ENCODE measurements at places on chromosomes 7 and 10.
A peak's percentile ranks its signal among the peaks of the same experiment; 100 is the strongest.

- DNase-seq, result no peak
Measured at GRCh38 chr7:37916673-37917660, at the start of gene SFRP4. SFRP4 (minus strand) TSS chr7:37916817; CDS start chr7:37916537, 280 bp downstream.

- no peak for DNase-seq
Measured at GRCh38 chr7:101537935-101538595, 91.0 kb downstream of the MYL10 start.

GRCh38 chr7:16795624-16796023 is 9.2 kb downstream of the AGR2 start:
- no peak for DNase-seq

GRCh38 chr10:102409604-102410428 is 8.8 kb downstream of the PSD start:
- no peak for DNase-seq

DNA sequence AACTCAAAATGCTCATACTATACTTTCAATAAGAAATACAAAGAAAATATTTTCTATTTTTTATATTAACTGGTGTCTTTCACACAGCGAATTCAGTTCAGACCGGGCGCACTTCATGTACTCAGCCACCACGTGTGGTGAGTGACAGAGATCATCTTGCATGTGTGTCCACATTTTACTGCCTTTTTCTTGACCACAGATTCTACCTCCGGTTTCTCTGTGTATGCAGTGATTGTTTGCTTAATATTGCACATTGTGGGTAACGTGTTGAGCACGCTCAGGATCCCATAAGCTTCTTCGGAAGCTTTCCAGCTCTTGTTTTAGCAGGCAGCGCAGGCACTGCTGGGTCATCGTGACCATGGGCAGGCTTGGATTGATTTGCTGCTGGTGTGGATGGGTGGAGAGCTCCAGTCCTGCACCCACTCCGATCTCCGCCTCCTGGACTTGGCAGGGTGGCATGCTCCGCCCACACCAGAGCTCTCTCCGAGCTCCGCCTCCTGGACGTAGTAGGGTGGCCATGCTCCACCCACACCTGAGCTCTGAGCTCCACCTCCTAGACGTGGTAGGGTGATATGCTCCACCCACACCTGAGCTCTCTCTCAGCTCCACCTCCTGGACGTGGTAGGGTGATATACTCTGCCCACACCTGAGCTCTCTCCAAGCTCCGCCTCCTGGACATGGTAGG is 253.3 kb downstream of the DIP2C start:
- DNase-seq, result no peak

DNA sequence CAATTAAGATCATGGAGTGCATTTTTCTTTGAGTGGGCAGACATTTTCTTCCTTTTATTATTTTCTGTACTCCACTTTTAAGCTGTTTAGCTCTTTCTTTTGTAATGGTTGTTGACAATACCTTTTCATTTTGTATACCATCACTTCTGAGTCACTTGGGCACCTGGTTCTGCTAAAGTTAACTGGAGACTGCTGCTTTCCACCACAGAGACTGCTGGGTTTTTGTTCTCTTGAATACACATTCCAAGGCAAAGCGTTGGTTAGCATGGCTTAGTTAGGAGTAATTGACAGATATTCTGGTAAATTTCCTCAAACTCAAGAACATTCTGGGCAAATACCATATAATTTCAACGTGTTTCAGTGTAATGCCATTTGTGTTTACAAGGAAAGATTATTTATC is 541.9 kb upstream of the CELF2 start:
- no peak for DNase-seq

DNA sequence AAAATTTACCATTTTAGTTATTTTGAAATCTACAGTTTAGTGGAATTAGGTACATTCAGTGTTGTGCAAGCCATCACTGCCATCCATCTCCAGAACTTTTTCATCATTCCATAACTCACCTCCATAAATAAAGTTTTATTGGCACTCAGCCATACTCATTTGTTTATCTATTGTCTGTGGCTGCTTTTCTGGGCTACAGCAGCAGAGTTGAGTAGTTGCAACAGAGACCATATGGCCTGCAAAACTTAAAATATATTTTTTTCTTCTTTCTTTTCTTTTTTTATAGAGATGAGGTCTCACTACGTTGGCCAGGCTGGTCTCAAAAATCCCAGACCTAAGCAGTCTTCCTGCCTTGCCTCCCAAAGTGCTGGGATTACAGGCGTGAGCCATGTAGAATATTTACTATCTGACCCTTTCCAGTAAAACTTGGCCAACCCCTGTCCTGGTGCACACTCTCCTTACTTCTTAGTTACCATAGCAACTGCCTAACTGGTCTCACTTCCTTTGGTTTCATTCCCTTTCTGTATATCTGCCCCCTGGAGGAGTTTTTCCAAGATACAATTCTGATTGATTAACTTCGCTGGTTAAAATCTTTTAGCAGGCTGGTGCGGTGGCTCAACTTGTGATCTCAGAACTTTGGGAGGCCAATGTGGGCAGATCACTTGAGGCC is 133.2 kb downstream of the CUX1 start:
- no peak for DNase-seq

GRCh38 chr10:78181381-78182055 is 147.9 kb downstream of the RPS24 start:
- no peak for DNase-seq

GRCh38 chr7:92025260-92025659 is 84.6 kb downstream of the AKAP9 start:
- no peak for DNase-seq

GRCh38 chr7:94303695-94304094 is 91.0 kb upstream of the COL1A2 start:
- DNase-seq, result no peak

DNA sequence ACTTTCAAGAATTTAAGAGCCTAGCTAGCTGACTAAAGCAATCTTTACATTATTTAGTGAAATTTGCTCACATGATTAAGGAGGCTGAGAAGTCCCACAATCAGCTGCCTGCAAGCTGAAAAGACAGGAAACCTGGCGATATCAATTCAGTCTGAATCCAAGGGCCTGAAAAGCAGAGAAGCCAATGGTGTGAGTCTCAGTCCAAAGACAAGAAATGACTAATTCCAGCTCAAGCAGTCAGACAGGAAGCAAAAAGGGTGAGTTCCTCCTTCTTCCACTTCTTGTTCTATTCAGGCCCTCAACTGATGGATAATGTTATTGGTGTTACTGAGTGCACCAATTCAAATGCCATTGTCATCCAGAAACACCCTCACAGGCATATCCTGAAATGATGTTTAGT is 1231.6 kb upstream of the CELF2 start:
- DNase-seq, result no peak

GRCh38 chr10:116728526-116729096 is 13.8 kb downstream of the HSPA12A start:
- no peak for DNase-seq

DNA sequence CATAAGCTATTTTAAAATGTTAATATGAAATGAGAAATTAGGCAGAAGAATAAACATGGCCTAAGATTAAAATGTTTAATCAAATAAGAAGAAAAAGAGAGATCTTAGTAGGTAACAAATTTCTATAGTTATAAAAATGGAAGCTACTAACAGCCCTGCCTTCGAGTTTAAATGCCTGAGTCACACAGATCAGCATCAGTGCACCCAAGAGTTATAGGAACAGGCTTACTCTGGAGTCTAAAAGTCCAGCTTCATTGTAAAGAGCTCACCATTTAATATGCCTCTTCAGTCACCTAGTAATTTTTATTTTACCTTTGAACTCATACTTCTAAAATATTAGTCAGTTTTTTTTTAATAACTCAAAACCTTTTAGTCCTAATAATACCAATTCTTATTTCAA is 52.6 kb downstream of the BRI3 start:
- no peak for DNase-seq

DNA sequence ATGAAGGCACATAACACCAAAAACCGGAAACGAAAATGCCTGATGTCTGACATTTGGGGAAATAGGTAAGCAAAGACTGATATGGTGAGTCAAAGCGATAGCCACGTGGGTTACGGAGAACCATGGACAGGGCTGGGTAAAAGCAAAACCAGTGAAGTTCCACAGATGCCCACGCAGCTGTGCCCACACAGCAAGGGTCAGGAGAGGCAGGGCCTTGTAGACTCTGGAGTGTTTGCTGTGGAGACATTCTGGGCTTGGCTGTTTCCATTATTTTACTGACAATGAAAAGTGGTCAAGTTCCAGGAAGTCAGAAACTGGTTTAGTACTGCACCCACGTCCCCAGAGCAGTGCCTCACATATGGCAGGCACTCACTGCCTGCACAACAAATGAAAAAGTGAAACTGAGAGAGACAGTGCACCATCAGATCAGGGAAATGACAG is 148.7 kb downstream of the ZMYND11 start:
- DNase-seq, result peak; percentile 58

DNA sequence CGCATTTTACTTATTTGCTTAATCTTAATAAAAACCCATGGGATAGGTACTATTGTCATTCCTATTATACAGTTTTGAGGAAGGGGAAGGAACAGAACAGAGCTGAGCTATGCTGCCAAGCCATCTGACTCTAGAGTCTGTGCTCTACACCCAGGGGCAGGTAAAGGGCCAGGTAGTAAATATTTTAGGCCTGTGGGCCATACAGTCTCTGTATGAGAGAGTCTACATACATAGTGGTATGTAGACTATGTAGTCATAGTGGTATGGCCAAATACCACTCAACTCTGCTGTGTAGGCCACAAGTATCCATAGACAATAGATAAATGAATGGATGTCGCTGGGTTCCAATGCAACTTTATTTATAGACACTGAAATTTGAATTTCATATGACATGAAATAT is 3.4 kb upstream of the SRI start:
- DNase-seq, result no peak

DNA sequence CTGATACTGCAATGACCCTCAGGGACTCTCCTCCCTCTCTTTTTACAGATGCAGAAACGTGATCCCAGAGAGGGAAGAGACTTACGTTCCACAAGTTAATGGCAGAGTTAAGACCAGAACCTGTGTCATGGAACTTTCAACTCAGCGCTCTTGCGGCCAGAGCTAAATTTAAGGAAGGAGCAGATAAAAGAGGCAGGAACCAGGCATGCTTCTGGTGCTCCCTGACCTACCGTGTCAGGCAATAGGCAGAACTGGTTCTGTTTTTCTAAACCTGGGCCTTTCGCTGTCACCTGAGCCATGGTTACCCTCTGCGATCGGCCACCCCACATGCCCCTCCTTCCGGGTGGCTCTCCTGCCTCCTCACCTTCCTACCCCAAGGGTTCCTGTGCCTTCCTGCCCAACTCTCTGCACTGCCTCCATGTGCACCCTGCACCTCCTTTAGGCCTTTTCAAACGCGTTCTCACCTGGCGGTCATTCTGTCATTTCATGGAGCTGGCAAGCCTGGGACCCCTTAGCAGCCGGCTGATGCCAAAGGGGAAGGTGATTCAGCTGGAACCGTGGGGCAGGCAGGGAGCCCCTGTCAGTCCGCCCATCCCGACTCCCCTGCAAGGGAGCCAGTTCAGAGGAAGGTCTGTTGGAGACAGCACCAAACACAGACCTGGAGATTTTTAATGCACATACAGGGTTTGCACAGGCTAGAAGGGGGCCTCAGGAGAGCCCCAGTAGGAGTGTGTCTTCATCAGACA is 7.7 kb upstream of the GBX1 start:
- DNase-seq, result no peak

GRCh38 chr10:72784551-72785351 is 92.8 kb downstream of the MCU start:
- DNase-seq, result no peak

DNA sequence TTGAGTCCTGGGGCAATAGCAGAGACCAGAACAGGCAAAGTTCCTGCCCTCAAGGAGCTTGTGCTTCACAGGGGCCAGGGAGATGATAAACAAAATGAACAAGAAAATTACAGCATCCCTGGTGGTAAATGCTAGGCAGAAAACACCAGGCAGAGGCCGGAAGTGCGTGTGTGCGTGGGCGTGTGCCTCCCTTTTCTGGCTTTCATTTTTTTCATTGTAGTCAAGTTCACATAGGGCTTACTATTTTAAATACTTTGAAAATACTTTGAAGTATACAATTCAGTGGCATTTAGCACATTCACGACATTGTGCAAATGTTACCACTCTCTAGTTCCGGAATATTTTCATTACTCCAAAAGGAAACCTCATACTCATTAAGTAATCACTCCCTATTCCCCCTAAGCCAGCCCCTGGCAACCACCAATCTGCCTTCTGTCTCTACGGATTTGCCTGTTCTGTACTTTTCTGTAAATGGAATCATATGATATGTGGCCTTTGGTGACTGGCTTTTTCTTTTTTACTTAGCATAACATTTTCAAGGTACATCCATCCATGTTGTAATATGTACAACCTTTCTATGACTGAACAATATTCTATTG is 88.1 kb upstream of the PDCD4 start:
- peak; percentile 75 for DNase-seq

DNA sequence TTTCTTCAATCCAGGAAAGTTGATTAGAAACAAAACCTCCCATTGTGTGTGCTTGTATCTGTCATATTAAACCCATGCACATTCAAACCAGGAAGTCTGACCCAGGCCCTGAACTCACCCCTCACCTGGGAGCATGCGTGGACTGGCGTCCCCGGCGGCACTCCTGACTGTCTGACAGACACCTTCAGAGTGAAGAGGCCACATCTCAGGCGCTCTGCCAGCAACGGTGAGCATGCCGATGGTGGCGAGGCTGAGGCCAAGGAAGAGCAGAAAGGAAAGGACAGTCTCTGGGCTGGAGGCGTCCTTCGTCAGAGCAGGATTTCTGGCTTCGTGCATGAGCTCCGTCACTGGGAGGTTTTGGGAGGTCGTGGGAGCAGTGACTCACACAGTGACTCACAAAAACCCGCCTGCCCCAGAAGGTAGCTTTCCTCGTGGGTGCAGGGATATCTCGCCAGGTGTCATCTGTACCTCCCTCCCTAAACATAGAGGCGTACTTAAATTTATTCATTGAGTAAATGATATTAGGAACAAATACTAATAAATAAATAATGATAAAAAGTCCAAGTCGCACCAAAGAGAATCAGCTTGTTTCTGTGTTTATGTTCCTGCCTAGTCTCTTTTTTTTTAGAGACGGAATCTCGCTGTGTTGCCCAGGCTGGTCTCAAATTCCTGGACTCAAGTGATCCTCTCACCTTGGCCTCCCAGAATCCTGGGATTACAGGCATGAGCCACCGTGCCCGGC is 13.5 kb downstream of the IQCE start:
- DNase-seq, result peak; percentile 18

GRCh38 chr10:120069700-120070099 is 177.2 kb downstream of the SEC23IP start:
- DNase-seq, result no peak

- peak; percentile 80 for DNase-seq
Measured at GRCh38 chr10:43420369-43421200, 11.6 kb upstream of the HNRNPF start.

- no peak for DNase-seq
Measured at GRCh38 chr7:117072620-117073118, 119.4 kb downstream of the ST7 start.
